CD4-positive, alpha-beta memory T cell (primary cell): ENCODE measurements at places on chromosomes 11 and 22. TPM values are rescaled to one million over a fixed set of nuclear protein-coding genes. Genes with fewer than 3 reads are reported as not detected.

FLRT1 gene
- total RNA-seq, result not detected

NFAM1 gene
- total RNA-seq, result 0.55 TPM

NLRP10 gene
- not detected for total RNA-seq

GLYAT gene
- total RNA-seq, result not detected

CCDC87 gene
- not detected for total RNA-seq

VPREB1 gene
- total RNA-seq, result not detected

SPON1 gene
- total RNA-seq, result 58.1 TPM

PGM2L1 gene
- 10.4 TPM for total RNA-seq

- no peak overlapping the region for H3K4me3 ChIP-seq
- H3K27me3 ChIP-seq, result no peaks in the 10 kb centered on the region
- DNase-seq, result no peak
- H3K27ac ChIP-seq, result no peak overlapping the region
These were observed 193.1 kb downstream of the DSCAML1 start for GRCh38 chr11:117603932-117604331.
